ENCODE measurements at places on chromosomes 1 and 21.

GRCh38 chr1:197269053-197269452 is 1.0 kb downstream of the CRB1 start:
- no peak for DNase-seq

DNA sequence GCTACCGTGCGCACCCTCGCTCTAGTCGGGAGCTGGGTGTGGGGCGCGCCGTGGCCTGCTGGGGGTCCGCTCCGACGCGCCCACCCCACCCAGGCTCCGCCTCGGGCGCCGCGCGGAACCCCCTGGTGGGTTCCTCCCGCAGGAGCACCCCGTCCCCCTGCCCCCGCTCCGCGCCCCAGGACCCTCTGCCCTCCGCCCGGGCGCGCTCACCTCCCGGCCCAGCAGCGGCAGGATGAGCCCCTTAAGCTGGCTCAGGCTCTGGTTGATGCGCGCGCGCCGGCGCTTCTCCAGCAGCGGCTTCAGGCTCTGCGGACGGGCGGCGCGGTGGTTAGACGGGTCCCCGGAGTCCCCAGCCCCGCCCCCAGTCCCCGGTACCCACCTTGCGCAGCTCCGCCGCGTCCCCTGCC is 319 bp downstream of the HES2 start:
- no peak for DNase-seq

GRCh38 chr1:55262822-55263221 is 47.7 kb upstream of the USP24 start:
- DNase-seq: no peak

GRCh38 chr1:20400341-20401177 is 85.5 kb downstream of the CAMK2N1 start:
- DNase-seq: no peak

- no peak for DNase-seq
These were observed 35.8 kb downstream of the ELF3 start for GRCh38 chr1:202046227-202046626.

GRCh38 chr1:7856345-7856744 is 3.5 kb upstream of the UTS2 start:
- DNase-seq: peak; percentile 60

GRCh38 chr1:221794935-221795334 is 53.0 kb upstream of the DUSP10 start:
- no peak for DNase-seq

DNA sequence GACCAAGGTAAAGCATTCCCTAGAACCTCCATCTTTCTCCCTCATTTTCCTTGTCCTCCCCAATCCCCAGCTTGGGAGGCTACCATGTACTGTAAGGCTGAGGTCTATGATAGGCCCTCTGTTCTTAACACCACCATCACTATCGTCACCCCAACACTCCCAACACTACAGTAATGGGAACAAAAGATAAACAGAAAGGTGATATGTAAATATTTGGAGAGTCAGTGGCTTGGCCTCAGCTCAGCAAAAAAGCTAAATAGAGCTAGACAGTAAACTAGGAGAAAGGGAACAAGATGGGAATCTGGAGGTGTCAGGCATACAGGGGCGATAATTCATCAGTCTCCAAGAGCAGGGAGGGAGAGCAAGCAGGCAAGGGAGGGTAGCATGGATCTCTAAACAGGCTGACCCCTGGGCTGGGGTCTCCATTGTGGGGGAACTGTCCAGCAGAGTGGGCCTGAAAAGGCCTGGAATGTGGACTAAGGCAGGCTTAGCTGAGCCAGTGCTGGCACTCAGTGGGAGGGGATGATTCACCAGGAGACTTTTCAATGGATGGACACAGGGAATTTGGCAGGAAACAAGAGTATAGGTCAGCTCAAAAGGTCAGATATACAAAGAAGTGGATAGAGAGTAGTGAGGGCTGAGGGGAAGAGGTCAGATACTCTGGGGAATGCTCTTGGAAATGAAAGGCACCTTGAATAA is 6.7 kb downstream of the WNT2B start:
- DNase-seq: no peak

- DNase-seq: no peak
These were observed 334.4 kb downstream of the DSCAM start for GRCh38 chr21:40512590-40512989.

DNA sequence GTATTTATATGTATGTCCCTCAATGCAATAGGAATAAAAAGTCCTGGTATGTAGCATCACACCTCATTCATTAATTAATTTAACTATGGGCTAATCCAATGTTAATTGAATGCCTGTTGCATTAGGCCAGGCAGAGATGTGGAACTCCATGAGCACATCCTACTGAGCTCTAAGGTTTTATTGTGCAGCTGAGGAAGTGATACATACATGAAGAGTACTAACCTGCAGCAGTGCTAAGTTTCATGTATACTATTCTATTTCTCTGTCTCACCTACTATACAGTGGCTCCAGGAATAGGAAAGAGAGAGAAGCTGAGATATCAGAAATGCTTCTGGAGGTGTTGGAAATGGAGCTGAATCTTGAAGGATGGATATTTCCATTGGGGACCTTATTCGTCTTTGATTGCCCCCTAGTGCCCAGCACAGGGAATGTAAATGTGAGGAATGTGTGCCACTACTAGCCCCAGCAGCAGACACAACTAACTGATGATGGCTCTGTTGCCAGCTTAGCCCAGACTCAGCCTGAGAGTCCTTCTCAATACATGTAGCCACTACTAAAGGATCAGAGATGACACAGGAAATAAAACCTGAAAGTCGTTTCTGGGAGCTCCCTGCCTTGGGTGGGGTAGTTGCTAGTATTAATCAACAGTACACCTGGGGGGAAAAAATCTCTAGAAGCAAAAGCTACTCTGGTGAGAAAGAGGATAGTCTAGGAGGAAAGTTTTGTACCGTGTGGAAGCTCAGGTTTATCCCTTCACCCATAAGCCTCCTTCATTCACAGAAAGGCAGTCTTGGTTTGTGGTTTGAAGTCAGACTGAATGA is 173.3 kb upstream of the FOXD3 start:
- peak; percentile 36 for DNase-seq

- DNase-seq: no peak
These were observed 15.6 kb downstream of the NKAIN1 start for GRCh38 chr1:31224068-31224467.

DNA sequence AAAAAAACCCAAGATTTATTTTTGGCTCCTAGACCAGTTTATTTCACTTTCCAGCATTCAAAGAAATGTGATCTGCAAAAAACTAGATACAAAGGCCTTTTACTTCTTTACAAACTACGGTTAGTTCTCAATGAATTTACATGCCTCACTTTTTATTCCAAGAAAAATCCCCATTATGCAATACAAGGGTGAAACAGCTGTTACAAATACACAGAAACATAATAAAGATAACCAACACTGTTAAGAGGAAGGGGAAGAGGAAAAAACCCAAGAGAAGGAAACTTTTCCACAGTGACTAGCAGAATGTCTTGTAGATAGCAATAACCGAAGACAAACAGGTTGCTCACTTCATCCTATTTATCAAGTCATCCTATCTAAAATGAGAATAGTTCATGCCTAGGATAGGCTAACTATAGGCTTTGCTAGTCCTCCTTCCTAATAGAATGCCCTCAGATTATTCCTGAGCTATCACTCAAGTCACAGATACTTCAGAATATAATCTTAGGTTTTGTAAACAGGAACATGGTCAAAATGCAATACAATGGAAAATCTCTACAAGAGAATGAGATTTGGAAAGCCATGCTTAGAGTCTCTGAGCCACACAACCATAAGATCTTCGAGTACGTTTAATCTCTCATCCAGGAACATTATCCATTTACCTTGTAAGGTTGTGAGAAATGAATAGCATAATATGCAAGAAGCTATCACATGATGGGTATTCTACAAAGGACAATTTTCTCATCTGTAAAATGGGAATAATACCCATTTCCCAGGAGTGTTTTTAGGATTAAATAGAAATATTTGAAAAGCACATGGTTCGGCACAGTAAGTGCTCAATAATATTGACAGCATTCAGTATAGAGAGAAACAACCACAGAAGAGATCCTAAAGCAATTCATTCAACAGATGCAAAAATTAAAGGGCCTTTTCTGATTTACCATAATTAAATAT is 5.4 kb downstream of the PNRC2 start:
- DNase-seq: peak; percentile 76

DNA sequence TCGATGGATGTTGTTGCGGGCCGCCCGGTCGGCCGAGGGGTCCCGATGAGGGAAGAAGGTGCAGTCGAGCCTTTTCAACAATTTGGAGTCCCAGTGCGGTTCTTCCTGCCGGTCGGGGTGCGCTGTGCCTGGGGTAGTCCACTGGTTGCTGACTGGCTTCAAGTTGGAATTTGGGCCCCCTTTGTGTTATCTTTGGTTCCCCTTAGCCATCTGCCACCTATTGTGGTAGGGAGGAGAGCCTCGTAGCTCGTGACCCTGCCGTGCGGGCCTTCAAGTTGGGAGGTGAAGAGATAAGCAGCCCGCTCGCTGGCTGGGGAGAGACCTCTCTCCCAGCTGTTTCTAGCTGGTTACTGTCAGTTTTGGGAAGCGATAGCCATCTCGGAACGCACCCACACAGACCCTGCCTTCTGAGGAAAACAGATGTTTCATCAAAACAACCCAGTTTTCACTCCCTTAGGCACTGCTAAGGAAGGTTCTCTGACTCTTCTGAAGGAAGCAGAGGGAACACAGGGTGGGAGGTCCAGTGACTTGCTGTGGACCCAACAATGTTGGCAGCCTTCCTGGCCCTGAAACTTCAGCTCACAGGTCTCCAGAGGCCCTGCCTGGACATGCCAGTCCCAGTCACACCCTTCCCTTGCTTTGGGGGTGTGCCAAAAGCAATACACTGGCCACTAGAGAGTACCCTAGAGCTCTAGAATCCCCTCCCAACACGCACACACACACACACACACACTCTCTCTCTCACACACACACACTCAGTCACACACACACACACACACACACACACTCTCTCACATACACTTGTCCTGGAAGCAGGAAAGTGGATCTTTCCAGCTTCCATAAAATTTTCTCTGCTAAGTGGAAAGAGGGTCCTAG is 1.0 kb downstream of the BTG2 start:
- DNase-seq: peak; percentile 55
